ENCODE measurements at places on chromosomes 7 and 10. TPM values are rescaled to one million over a fixed set of nuclear protein-coding genes. Genes with fewer than 3 reads are reported as not detected.

Gene WNT8B
- total RNA-seq = 0.22 TPM

Gene SPDYE16
- not detected for total RNA-seq

Gene SCART1
- total RNA-seq = 3.3 TPM

Gene GRM8
- not detected for total RNA-seq

Gene SHH
- 0.05 TPM for total RNA-seq

Gene SLC29A4
- total RNA-seq = 0.48 TPM

DNA sequence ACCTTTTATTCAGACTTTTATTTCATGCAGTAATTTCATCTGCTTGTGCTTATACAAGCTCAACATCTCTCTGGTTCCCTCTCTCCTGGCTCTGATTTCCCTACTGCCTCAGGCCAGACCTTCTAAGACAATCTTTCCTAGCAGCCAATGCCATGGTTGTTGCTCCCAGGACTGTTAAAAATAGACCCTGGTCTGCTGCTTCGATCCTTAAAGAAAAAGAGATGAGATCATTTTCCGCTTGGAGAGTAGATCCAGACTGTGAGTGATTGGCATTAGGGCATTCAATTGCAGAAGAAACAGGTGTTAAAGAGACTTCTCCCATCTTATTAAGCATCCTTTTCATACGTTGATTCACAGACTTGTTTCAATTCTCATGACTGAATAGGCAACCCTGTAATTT, 68.4 kb upstream of the ITGB1 start:
- no peaks in the 10 kb centered on the region for H3K36me3 ChIP-seq
- DNase-seq = no peak
- H3K4me3 ChIP-seq = no peak overlapping the region

- H3K27me3 ChIP-seq = peaks cover 5% of the 10 kb centered on the region
- H3K36me3 ChIP-seq = no peaks in the 10 kb centered on the region
- H3K27ac ChIP-seq = no peak overlapping the region
- no peak for DNase-seq
Measured at GRCh38 chr7:50543776-50544442, 21.3 kb downstream of the DDC start.

DNA sequence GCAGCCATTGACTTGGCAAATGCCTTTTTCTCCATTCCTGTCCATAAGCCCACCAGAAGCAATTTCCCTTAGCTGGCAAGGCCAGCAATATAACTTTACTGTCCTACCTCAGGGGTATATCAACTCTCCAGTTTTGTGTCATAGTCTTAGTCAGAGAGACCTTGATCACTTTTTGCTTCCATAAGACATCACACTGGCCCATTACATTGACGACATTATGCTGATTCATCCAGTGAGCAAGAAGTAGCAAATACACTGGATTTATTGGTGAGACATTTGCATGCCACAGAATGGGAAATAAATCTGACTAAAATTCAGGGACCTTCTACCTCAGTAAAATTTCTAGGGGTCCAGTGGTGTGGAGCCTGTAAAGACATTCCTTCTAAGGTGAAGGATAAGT, 649.7 kb upstream of the ANKRD30A start:
- no peaks in the 10 kb centered on the region for H3K4me1 ChIP-seq
- H3K36me3 ChIP-seq = peaks cover 2% of the 10 kb centered on the region
- H3K27me3 ChIP-seq = no peaks in the 10 kb centered on the region
- no peak for DNase-seq
- no peak overlapping the region for H3K4me3 ChIP-seq

DNA sequence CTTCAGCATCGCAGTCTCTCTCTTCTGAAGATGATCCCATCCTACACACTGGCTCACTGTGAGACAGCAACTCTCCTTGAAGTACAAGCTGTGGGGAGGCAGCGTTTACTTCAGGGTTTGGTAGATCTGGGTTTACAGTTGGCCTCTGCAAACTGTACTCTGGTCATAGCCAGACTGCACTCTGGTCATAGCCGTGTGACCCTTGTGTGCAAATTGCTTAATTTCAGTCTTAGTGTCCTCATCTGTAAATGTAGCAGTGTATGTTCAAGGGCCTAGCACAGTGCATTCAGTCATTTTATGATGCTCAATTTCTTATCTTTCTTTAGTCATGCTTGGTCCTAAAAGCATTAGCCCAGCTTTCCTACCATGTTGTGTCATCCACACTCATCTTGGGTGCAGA, 188.2 kb downstream of the LRMDA start:
- no peak overlapping the region for H3K27ac ChIP-seq
- H3K4me3 ChIP-seq = no peak overlapping the region
- H3K36me3 ChIP-seq = no peaks in the 10 kb centered on the region
- H3K27me3 ChIP-seq = peaks cover 8% of the 10 kb centered on the region
- H3K4me1 ChIP-seq = no peaks in the 10 kb centered on the region
- DNase-seq = no peak

GRCh38 chr7:24075426-24075810, 208.6 kb upstream of the NPY start:
- no peak overlapping the region for H3K4me3 ChIP-seq
- no peaks in the 10 kb centered on the region for H3K36me3 ChIP-seq
- H3K27me3 ChIP-seq = peaks cover 8% of the 10 kb centered on the region

GRCh38 chr10:114694752-114695151, 36.7 kb upstream of the ABLIM1 start:
- H3K4me3 ChIP-seq = no peak overlapping the region
- H3K27me3 ChIP-seq = peaks cover 6% of the 10 kb centered on the region
- H3K36me3 ChIP-seq = no peaks in the 10 kb centered on the region

- H3K4me1 ChIP-seq = peaks cover 11% of the 10 kb centered on the region
- DNase-seq = peak; percentile 58
- peak overlapping the region; percentile 68 for H3K4me3 ChIP-seq
- no peaks in the 10 kb centered on the region for H3K27me3 ChIP-seq
- H3K27ac ChIP-seq = no peak overlapping the region
Measured at GRCh38 chr10:323651-324293, 188.5 kb downstream of the ZMYND11 start.

DNA sequence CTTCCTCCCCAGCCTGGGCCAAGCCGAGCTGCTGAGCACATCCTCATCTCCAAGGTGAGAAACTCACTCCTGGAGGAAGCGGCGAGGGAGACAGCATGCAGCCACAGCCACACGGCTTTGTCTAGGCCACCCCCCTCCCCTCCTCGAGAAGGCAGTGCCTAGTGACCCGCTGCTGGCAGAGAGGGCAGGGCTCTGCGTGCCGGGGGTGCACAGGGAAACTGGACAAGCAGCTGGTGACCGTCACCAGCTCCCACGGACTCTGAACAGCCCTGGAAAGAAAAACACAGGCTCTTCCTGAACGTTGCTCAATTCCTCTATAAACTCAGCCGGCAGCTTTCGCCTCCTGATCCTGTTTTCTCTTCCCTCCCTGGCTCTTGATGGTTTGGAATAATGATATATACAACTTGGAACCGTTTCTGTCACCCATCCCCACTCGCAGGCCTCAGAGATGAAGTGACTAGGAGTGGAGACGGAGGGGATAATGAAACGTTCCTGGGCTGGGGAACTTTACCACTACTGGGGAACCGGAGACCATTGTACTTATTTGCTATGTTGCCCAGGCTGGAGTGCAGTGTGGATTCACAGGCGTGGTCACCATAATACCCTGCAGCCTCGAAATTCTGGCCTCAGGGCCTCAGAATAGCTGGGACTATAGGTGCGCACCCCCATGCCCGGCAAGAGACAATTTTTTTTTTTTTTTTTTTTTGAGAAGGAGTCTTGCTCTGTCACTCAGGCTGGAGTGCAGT, 19.3 kb downstream of the PAPOLB start:
- no peak for DNase-seq
- H3K27ac ChIP-seq = no peak overlapping the region
- H3K27me3 ChIP-seq = peaks cover 18% of the 10 kb centered on the region
- H3K4me3 ChIP-seq = no peak overlapping the region
- H3K4me1 ChIP-seq = no peaks in the 10 kb centered on the region
- no peaks in the 10 kb centered on the region for H3K36me3 ChIP-seq

DNA sequence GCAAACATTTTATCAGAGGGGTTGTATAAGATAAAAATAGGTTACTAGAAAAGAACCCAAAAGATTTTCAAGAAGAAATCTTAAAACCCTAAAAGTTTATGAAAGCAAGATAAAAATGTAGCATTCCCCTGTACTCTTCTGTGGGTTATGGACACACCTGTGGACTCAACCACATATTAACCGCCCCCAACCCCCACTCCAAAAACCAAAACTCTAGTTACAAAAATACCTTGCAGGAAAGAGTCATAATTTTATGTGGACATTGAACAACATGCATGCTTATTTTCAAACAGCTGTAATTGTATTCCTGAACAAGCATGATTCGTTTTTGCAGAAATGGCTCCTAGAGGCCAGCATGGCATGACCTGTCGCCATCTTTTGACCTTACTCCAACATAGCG, 466.9 kb downstream of the PHTF2 start:
- H3K27ac ChIP-seq = no peak overlapping the region
- H3K27me3 ChIP-seq = no peaks in the 10 kb centered on the region
- no peak for DNase-seq
- no peak overlapping the region for H3K4me3 ChIP-seq

DNA sequence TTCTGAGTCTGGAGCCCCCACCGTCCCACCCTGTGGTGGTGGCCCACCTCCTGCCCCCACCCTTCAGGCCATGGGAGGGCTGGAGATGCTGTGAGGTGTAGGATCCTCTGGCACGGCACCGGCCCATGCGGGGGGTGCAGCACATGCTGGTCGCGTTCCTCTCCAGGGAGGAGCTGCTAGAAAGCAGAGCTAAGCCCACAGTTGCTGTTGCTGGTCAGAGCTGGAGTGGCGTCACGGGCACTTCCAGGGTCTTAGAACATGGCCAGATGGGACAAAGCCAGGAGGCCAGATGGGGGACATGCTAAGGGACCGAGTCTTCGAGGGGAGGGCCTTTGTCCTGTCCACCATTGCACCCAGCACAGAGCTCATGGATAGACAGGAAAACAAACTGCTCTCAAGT, 21.6 kb downstream of the AGAP3 start:
- no peak overlapping the region for H3K27ac ChIP-seq
- H3K4me3 ChIP-seq = no peak overlapping the region
- no peaks in the 10 kb centered on the region for H3K36me3 ChIP-seq

DNA sequence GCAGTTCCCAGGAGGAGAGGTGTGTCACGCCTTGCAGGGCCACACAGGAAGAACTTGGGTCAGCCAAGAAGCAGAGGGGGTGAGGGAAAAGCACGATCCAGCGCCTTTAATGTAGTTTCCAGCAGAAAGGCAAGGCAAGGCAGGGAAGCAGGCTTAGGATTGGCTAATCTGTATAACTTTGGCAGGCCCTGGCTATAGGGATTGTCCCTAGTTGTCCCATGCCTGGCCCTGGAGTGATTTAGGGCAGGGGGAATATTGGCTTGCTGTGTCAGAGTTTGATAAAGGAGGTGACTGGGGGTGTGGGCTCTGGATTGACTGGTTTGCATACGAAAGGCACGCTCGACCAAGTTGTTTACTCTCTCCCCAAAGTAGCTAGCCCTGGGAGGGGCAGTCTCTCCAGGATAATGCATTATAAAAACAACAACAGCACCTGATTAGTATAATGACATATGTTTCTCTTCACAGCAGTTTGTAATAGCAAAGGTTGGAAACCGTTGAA, 44.5 kb downstream of the RBM28 start:
- no peak overlapping the region for H3K4me3 ChIP-seq
- no peak for DNase-seq
- no peak overlapping the region for H3K27ac ChIP-seq
- H3K36me3 ChIP-seq = no peaks in the 10 kb centered on the region

DNA sequence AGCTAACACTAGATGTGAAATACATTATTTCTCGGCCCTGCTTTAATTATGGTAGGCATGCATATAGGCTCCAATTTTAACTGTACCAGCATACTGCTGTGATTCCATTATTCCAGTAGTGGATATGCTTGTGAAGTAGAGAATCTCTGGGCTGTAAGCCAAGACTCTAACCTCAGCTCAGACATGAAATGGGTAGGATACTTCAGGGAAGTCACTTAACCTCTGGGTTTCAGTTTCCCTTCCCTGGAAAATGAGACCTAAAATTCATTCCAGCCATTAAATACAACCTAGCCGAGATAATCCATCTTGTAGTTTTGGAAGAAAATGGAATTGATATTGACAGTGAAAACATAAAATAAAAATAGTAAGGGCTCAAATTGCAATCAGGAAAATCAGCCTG, 59.6 kb upstream of the TRIL start:
- H3K27ac ChIP-seq = no peak overlapping the region
- no peak overlapping the region for H3K4me3 ChIP-seq
- no peaks in the 10 kb centered on the region for H3K4me1 ChIP-seq
- no peaks in the 10 kb centered on the region for H3K27me3 ChIP-seq

DNA sequence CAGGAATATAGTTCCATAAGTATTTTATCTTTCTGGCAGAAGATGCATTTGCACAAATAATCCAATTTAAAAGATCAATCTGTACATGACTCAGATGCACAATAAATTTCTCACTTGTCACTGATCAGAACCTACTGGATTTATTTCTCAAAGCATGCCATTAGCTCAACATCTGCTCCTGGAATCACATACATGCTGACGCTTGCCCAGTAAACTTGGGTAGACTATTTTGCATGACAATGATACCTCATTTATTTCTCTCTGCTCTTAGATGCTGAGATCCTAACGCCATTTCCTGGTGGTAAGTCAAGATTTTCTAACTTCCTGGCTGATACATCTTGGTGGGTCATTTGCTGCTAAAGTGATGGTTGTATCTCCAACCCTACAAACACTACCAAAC, 33.8 kb upstream of the C10orf120 start:
- no peaks in the 10 kb centered on the region for H3K4me1 ChIP-seq
- peaks cover 28% of the 10 kb centered on the region for H3K27me3 ChIP-seq

GRCh38 chr10:36559412-36560400, 565.7 kb upstream of the ANKRD30A start:
- no peaks in the 10 kb centered on the region for H3K27me3 ChIP-seq
- no peak overlapping the region for H3K4me3 ChIP-seq
- no peak for DNase-seq
- H3K4me1 ChIP-seq = no peaks in the 10 kb centered on the region

DNA sequence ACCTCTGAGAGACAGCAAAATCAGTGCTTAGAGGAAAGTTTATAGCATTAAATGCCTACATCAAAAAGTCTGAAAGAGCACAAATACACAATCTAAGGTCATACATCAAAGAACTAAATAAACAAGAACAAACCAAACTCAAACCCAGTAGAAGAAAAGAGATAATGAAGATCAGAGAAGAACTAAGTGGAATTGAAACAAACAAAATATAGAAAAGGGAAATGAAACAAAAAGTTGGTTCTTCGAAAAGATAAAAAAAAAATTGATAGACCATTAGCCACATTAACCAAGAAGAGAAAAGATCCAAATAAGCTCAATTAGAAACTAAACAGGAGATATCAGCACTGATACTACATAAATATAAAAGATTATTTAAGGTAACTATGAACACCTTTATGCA, 280.0 kb upstream of the NRG3 start:
- no peaks in the 10 kb centered on the region for H3K27me3 ChIP-seq
- no peak overlapping the region for H3K4me3 ChIP-seq
- no peaks in the 10 kb centered on the region for H3K4me1 ChIP-seq
- H3K36me3 ChIP-seq = no peaks in the 10 kb centered on the region

- no peaks in the 10 kb centered on the region for H3K27me3 ChIP-seq
- no peaks in the 10 kb centered on the region for H3K4me1 ChIP-seq
- no peaks in the 10 kb centered on the region for H3K36me3 ChIP-seq
- H3K27ac ChIP-seq = no peak overlapping the region
Measured at GRCh38 chr7:45646996-45647825, 73.0 kb downstream of the ADCY1 start.
